ENCODE measurements at places on chromosomes 1 and 21.

DNA sequence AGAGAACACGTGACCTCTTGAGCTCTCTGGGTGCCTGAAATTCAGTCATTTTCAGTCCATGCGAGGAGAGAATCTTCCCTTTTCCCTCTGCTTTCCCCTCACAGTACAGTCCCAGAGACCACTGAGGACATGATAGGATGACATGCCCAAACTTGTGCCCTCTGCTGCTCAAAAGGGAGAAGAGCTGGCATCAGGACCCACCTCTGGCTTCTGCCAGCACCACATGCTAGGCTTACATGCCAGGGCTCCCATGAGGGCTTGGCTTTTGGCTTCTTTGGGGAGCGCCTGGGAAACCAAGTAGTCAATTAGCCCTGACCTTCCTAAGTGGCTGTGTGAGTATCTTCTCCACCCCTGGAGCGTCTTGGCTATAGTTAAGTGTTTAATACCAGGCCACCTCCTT, 13.8 kb upstream of the KCNQ4 start:
- DNase-seq: no peak

DNA sequence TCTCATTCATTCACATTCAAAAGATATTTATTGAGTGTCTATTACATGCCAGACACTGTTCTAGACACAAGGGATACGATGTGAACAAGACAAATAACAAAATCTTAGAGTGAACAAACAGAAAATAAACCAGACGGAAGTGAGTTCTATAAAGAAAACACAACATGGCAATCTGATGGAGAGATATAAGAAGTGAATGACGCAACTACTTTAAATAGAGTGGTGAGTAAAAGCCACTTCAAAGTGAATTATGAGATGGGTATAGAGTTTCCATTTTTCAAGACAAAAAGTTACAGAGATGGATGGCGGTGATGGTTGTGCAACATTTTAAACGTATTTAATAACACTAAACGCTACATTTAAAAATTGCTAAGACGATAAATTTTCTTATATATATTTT, 75.4 kb downstream of the CEP170 start:
- no peak for DNase-seq

GRCh38 chr21:38396325-38396724, 102.0 kb downstream of the ERG start:
- no peak for DNase-seq

GRCh38 chr1:177741476-177741875, 228.4 kb downstream of the SEC16B start:
- peak; percentile 2 for DNase-seq

DNA sequence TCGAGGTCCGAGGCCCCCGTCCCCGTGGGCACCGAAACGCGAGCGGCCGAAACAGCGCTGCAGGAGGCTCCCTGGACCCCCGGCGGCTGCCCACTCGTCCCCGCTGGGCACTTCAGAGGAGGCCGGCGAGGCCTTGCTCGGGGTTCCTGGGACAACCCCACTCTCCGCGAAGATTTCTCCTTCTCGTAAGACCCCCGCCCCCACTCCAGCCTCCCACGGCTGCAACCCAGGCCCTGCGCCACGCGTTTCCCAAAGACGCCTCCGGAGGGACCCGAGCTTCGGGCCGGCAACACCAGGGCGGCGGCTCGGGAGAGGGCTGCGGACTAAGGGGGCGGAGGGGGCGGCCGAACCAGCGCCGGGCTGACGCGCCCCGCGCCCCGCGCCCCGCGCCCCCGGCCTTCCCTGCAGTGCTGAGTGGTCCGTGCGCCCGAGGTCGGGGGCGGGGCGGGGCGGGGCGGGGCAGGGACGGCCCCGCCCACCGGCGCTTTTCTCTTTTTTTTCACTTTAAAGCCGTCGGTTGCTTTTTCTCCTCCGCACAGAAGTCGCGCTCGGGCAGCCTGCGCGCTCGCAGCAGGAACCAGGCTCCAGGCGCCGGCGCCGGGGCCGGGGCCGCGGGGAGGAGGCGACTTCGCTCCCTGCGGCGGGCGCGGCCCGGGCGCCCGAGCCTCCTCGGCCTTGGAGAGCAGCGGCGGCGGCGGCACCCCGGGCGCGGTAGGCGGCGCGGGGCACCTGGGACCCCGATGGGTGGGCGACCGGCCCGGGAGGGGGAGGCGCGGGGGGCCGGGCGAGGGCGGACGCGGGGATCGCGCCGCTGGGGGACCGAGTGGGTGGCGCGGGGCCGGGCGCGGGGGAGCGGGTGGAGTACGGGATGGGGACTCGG, at the start of gene SPSB1:
Gene SPSB1, plus strand, starts transcription at position 534 of the 880 bp plus-strand sequence. CDS start 62,998 bp downstream, outside the sequence.
- DNase-seq: peak; percentile 87

DNA sequence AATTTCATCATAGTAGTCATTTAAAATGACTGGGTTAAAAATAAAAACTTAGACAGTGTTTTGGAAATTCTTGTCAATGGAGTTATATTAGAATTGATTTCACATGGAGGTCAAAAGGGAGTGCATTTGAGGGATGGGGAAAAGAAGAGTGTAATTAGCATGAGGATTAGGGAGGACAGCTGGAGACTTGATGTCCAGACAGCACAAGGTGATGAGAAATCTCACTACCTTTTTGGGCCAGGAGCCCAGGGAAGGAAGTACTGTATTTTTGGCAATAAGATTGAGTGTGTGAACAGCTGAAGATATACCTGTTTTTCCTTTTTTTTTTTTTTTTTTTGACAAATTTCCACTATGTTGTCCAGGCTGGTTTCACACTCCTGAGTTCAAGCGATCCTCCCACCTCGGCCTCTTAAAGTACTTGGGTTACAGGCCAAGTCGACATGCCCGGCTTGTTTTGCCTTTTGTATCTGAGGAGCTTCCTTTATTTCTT, 163.6 kb downstream of the PAPPA2 start:
- DNase-seq: no peak

- no peak for DNase-seq
Observed at GRCh38 chr1:235954306-235955283, 87.9 kb upstream of the LYST start.

DNA sequence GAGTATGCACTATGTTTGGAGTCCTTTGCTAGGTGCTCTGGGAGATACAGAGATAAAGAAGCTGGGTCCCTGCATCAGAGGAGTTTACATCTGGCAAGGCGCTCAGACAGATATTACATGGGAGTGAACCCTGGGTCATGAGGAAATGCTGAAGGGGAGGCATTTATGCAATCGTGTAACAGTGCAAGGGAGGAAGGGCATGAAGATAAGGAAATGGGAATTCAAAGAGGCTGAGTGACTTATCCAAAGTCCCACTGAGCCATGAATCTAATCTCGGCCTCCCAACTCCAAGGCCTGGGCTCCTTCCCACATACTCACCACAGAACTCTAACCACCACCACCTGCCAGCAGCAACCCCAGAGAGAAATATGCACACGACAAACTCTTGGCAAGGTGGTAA, 51.6 kb downstream of the FAM163A start:
- no peak for DNase-seq
